GDM1 (cell line): ENCODE measurements at places on chromosomes 2 and 18.

- no peak for DNase-seq
Observed at GRCh38 chr2:178542569-178542968, 62.3 kb downstream of the PLEKHA3 start.

DNA sequence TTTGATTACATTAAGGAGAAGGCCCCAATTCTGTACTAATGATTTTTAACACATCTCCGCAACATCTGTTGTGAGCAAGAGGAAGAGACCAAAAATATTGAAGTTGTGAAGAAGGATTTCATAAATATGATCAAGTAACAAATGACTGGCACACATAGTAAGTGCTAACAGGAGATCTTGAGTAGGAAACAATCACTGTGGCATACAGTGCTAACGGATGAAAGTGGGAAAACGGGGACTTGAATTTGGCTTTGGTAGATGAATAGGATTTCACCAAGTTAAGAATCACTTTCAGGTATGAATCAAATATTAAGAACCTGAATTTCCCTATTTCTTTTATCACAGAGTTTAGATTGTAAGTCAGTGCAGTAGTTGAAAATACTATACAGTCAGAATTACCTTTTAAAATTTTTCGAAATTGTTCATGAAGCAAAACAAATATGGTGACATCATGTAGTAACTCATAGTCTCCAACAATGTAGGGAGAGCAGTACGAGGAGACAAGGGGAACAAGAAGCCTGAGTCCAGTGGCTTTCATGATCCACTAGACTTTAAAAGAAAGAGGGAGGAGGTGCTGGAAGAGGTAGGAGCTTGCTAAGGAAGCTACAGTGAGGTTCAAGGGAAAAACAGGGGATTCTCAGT, 16.3 kb downstream of the CWC22 start:
- DNase-seq, result no peak

GRCh38 chr2:30237966-30238800, 6.8 kb downstream of the LBH start:
- DNase-seq, result no peak

DNA sequence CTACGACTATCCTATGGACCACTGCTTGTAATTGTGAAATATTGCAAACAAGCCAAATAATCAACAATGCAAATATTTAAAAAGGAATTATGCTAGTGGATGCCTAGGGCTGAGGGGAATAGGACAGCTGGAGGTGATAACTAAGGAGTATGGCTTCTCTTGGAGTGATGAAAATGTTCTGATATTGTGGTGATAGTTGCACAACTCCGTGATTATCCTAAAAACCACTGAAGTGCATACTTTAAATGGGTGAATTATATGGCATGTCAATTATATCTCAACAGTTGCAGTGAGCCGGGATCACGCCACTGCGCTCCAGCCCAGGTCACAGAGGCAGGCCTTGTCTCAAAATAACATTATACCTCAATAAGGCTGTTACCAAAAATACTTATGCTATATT, 125.1 kb upstream of the SH3BP4 start:
- DNase-seq, result no peak

DNA sequence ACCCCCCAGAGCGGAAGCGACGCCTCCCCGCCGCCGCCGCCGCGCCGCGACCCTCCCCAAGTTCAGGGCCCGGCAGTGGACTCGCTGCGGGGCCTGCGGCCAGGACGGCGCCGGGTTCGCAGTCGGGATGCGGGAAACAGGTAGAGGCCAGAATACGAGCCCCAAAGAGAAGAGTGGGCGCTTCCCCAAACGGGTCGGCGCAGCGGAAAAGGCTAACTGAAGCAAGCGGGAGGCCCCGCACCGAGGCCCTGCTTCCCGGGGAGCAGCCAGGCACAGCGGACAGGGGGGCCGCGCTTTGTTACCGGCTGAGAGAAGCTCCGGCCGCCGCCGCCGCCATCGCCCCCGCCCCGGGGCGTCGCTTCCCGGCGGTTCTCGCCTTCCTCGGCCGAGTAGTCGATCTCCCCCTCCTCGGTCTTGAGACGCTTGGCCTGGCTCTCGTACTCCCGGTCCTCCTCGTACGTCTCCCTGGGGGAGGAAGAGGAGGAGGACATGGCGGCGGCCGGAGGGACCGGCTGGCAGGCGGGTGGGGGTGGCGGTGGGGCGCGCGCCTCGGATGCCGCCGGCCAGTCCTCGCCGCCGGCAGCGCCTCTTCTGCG, 494 bp downstream of the HNRNPLL start:
- no peak for DNase-seq

DNA sequence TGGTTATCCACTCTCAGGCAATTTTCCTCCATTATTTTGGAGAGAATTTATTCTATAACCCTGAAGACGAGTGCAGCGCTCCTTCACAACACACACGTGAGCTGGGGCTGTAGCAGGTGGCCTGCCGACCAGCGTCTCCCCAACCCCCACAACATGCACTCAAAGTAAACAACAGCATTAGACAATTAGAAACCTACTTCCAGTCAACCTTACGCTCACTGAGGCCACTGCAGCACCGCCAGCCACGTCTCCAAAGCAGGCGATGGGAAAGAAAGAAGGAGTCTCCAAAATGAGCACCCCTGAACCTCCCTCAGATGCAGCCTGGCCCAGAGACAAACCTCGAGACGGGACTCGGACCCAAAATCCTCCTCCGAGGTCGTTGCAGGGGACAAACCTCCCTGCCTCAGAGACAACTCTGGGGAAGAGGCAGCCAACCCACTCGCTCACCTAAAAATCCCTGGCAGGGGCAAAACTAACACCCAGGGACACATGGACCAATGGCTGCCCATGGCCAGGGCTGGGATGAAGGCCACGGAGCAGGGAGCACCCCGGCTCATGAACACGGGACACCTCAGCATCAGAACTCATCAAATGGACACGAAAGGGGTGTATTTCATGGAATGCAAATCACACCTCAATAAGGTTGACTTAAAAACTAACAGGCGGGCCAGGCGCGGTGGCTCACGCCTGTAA, 2.6 kb downstream of the SLC66A2 start:
- no peak for DNase-seq

GRCh38 chr2:10159086-10159485, 36.5 kb downstream of the RRM2 start:
- DNase-seq, result no peak

GRCh38 chr2:235960011-235960715, 208.0 kb downstream of the GBX2 start:
- DNase-seq, result no peak

- no peak for DNase-seq
Observed at GRCh38 chr2:133600266-133600928, 32.1 kb upstream of the NCKAP5 start.

DNA sequence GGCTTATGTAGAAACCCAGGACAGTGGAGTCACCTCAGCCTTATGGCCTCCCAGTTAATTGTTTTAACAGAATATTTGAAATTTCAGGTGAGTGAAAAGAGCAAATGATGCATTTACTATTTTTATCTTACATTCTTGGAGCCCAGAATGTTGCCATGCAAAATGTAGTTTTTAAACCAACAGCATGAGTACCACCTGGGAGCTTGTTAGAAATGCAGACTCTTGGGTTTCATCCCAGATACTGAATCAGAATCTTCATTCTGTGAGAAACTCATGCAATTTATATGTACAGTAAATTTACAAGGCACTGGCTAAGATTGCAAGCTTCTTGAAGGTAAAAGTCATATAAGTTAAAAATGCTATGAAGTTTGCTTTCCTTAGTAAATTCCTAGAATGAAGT, 654.5 kb upstream of the CDH2 start:
- no peak for DNase-seq

- DNase-seq, result no peak
Observed at GRCh38 chr2:128279009-128279408, 39.7 kb downstream of the HS6ST1 start.

- DNase-seq, result peak; percentile 12
Observed at GRCh38 chr18:50297621-50298442, 10.3 kb upstream of the CXXC1 start.

DNA sequence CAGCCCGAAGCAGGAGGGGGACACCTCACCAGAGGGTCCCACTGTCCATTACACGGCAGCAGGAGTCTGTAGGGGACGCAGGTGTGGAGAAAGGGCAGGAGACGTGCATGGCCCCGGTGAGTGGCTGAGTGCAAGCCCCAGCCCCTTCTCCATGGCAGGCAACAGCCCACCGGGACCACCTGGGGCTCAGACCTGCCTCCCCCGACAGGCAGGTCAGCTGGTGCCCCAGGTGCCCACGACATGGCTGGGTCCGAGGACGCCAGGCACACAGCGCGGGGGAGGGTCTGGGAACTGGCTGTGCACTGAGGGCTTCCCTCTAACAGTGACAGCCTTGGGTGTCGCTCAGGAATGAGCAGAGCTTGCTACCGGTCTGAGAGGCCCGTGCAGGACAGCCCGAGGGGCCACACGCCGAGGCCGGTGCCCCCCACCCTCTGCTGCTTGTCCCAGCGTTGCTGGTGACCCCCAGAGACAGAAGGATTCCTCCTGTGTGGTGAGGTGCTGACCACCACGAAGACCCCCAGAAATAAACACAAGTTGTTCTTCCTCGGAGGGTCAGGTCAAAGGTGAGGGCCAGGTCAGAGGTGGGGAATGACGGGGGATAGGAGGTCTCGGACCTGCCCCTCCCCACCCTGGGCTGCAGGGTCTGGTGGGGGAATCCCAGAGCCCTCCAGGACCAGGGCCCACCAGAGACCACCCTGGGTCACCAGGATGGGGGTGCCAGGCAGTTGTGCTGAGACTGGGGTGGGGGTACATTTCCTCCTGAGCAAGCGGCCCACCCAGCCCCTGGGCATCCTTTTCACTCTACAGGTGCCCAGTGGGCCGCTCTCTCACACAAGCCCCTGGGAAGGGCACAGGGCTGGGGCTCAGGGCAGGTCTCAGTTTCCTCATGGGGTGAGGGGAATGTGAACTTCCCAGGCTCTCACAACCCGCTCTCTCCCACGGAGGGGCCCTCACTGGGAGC, 50.6 kb downstream of the SLC66A2 start:
- DNase-seq, result no peak

GRCh38 chr2:226556050-226556449, 243.6 kb downstream of the IRS1 start:
- no peak for DNase-seq

- DNase-seq, result no peak
Observed at GRCh38 chr2:84137034-84137433, 322.0 kb downstream of the SUCLG1 start.

- DNase-seq, result no peak
Observed at GRCh38 chr2:226850024-226850423, 14.2 kb downstream of the RHBDD1 start.

DNA sequence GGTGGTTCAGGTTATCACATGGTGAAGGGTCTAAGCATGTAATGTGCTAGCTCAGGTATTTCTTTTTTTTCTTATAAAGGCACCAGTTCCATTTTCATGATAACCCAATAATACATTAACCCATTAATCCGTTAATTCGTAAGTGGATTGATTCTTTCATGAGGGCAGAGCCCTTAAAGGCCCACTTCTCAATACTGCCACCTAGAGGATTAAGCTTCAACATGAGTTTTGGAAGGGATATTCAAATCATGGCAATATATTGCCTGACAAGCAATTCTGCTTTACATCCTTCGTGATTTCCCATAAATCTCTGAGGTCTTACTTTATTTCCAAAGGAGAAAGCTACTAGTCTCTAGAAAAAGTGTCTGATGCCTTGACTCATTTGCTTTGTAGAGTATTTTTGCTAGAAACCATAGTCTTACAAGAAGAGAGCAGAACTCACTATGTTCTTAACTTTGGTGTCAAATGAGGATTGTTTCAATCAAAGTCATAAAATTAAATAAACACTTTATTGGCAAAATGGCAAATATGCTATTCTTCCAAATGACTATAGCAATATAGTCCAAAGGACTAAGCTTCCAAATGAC, 271.3 kb downstream of the KCNS3 start:
- peak; percentile 1 for DNase-seq

GRCh38 chr2:181984814-181985631, 630 bp upstream of the PPP1R1C start:
- DNase-seq, result no peak

DNA sequence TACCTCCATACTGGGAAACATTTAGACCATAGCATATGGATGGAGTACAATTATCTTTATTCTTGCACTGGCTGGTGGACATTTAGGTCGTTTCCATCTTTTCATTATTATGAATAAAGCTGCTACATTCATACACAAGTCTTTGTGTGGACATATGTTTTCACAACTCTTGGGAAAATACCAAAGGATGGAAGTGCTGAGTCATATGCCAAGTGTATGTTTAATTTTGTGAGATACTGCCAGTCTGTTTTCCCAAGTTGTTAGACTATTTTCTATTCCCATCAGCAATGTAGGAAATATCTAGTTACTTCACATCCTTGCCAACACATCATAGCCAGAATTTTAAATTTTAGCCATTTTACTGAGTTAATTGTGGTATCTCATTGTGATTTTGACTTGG, 91.5 kb downstream of the GALNT13 start:
- no peak for DNase-seq

GRCh38 chr18:2425426-2426317, 145.6 kb downstream of the METTL4 start:
- DNase-seq, result no peak

GRCh38 chr2:101341901-101342624, 33.6 kb upstream of the RNF149 start:
- peak; percentile 36 for DNase-seq

DNA sequence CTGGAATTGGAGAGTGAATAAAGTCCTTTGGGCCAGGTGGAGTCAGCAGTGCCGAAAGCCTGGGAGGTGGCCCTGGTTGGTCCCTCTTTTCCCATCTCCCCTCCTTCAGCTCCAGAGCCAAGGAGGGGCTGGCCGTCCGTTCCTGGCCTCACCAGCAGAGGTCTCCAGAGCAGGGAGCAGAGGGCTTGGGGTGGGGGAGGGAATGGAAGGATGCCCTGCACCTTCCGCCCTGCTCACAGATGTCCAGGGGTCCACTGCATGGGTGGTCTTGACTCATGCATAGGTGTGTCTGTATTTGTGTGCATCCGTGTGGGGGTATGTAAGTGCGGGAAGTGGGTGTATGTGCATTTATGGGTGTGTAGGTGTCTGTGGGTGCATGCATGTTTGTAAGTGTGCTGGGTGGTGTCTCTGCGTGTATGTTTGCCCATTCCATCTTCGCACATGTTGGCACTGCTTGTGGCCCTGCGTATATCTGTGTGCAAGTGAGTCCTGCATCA, 201.8 kb downstream of the ZFP36L2 start:
- DNase-seq, result peak; percentile 47

DNA sequence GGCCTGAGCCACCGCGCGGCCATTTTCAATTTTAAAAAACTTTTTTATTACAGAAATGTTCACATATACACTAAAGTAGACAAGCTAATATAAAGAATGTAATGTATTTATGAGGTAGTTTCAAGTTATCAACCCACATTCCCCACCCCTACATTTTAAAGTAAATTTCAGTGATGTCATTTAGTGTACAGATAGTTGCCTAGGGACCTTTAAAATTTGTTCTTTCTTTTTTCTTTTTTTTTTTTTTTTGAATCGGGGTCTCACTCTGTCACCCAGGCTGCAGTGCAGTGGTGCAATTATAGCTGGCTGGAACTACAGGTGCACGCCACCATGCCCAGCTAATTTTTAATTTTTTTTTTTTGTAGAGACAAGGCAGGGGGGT, 2.6 kb upstream of the LIMS1 start:
- no peak for DNase-seq

DNA sequence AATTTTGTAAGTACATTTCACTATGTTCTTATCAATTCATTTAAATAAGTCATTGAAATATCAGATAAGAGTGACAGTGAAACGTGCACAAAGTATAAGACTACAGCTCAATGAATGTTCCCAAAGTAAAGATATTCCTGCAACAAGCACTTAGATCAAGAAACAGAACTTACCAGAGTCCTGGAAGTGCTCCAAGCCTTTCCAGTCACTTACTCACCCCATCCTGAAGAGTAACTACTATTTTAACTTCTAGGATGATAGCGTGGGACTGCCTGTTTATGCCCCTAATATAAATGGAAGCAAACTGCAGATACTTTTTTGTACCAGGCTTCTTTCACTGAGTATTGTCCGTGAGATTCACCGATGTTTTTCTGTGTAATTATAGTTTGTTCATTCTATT, 768.9 kb downstream of the SLC4A3 start:
- no peak for DNase-seq
